IPS DF 19.7 (cell line): ENCODE measurements at places on chromosomes 2 and 18.

DNA sequence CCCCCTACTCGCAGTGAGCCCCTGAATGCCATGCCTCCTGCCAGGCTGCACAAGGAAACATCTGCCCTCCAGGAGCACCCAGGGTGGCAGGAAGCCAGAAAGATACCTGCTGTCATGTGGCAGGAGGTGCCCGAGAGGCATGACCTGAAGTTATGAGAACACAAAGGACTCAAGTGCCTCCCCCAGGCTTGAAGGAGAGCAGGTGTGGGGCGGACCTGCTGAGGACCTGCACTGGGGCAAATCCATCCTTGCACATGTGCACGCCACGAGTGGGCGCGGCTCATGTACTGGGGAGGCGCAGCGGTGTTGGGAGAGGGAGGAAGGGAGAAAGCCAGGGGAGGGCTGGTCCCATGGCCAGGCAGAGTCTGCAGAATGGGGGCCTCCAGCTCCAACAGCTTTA, 26.9 kb downstream of the SDC1 start:
- no peak for DNase-seq

DNA sequence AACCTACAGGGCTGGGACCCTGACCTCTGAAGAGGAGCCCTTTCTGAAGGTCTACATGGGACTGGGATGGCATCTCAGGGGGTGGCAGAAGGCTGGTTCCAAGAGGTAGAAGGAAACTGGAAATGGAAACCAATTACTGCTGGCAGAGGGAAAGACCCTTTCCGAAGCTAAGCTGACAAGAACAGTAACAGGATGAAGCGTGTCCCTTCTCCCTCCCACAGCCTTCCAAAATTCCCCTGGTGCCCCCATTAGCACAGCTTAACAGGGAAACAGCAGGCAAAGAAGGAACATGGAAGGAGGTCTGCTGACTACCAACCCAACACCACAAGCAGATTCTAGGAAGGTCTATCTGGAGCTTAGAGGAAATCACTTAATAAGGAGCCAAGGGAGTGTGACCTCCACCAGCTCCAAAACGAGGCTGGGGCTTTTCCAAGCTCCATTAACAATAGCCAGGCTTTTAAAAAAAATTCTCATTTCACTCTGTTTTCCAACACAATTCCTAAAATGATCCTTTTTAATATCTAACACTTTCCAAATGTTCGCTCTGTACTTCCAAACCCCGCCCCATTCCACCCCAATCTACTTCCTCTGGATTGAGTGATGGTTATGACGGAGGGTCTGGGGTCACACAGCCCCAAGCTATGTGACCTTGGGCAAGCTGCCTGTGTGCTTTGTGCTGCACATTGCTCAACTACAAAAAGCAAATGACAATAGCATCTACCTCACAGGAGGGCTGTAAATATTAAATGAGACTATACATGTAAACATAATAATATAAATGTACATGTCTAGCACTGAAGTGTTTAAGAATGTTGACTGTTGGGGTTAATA, 55.2 kb downstream of the STK39 start:
- no peak for DNase-seq

- no peak for DNase-seq
Measured at GRCh38 chr2:38948995-38949394, 59.3 kb downstream of the ARHGEF33 start.

DNA sequence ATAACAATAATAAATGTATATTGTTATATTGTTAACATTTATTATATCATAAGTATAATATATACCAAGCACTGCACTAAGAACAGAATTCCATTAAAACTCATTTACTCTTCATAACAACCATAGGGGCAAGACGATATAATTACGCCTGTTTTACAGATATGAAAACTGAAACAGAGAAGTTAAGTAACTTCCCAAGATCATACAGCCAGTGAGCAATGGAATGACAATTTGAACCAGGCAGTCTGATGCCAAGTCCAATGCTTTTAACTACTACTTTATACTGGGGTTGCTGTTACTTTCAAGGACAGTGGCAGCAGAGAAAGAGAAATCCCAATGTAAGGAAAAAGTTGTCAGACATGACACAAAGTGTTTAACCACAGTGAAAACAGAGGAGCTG, 338.8 kb upstream of the ID2 start:
- DNase-seq: no peak

GRCh38 chr18:3688690-3689089, 238.7 kb downstream of the TGIF1 start:
- DNase-seq: no peak

GRCh38 chr2:41719756-41720155, 328.1 kb upstream of the PKDCC start:
- no peak for DNase-seq

DNA sequence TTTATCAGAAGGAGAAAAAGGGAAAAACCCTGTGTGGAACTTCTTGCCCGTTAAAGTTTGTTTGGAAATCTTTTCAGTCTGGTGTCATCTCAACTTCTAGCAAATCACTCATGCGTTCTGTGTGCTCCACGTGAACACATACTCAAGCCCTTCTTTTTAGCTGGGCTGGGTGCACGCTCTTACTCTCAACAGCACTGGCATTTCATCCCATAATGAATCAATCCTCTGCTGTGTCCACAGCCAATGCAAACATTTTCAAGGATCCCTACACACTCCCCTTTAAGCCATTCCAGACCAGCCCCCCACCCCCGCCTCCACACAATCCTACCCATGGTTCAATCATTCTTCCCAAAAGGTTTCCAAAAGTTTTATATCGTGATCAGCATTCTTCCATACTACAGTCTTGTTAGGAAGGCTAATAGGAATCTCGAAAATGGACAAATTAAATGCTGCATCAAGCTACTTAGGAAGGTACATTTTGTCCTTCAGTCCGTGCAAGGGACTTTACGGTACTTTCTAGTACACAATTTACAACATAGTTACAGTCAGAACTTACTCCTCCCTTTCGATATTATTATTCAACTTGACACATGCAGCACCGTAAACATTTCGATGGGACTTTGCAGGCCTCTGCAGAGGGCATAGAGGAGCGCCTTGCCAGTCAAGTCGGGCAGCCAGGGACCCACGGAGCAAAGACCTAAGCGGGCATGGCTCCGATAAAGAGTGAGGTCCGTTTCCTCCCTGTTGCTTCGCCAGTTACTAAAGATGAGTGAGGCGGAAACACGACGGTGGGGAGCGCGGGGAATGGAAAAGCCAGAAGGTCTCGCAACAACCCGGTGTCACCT, 1.4 kb downstream of the PTGR3 start:
- no peak for DNase-seq

DNA sequence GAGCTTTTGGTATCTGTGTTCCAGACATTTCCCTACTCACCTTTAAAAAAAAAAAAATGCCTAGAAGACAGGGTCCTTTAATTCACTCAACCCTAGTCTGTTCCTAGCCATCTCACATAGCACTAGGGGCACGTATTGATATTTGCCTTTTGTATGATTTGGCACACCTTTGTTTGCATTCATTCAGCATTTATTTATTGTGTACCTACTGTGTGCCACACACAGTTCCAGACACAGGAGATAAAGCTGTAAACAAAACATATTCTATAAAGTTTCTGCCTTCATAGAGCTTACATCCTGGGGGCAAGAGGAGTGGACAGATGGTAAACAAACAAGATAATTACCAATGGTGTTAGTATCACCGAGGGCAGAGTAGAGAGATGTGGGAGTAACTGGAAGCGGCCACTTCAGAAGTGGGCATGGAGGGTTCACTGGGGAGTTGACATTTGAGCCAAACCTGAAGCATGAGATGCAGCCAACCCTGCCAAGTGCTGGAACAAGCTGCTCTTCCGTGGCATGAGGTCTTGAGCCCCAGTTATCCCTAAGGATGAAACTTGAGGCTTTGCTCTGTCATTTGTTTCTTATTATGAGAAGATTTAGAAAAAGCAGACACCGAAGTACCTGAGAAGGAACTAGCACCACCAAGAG, 18.2 kb downstream of the MAPRE2 start:
- no peak for DNase-seq

GRCh38 chr2:43642363-43642762, 5.3 kb downstream of the PLEKHH2 start:
- DNase-seq: no peak

DNA sequence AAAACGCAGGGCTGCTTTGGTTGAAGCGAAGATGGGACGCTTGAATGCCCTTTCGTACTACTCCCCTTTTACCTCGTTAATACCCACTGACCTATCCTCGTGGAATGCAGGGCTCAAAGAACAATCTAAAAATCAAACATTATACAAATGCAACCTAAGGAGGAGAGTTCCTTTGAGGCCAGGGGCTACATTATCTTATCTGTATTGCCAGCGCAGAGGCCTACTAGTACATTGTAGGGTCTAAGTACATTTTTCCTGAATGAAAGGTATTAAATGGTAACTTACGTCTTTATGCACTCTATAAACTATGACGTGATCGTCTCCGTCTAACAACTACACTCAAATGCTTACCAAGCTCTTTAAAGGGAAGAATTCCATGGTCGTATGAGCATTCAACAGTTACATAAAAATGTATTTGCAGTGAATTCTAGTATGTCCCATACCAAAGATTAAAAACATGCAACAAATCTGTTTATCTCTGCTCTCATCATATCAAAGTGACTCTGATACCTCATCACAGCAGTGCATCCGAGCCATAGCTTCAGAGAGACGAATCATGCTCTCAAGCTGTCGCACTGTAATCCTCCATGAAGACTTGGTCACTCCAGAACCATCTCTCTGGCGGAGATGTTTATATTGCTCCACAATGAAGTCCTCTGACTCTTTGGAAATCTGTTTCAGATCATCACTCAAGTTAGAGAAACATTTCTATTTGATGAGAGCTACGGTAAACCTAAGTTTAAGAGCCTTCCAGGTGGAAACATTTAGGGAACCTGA, 14.1 kb upstream of the LCT start:
- DNase-seq: no peak

DNA sequence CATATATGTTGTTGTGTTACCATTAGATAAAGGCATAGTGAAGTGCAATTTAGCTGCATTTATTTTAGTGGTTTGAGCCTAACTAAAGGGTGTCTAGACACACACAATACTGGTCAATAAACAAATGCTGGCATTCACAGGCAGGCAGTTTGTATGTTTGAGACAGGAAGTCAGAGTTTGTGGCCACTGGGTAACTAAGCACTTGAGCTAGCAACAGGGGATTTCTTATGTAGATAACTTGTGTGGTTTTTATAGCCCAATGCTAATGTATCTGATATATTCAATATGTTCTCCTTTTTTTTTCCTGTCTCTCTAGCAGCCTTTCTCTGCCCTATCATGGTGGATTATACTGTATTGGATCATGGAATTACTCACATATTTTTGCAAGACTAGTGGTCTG, 38.1 kb downstream of the LRRTM4 start:
- no peak for DNase-seq

DNA sequence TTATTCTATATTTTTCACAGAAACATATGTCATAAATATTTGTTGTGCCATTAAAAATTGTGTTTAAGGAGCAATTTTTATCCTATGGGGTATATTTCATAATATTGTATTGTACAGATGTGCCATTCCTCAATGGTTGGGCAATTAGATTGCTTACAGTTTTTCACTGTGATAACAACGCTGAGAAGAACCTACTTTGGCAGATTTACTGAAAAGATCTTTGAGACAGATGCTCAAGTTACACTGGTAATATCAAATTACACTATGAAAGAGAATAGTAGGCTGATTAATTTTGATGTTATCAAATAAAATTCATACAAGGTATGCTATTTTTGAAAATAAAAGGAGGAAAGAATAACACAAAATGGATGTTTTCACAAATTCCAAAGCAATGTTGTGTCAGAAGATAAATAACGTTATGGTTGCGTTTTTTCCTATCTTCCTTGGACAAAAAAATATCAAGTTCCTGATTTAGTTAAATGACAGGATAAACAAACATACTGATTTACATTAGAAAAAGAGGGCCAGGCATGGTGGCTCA, 335.1 kb upstream of the ZNF521 start:
- DNase-seq: no peak

DNA sequence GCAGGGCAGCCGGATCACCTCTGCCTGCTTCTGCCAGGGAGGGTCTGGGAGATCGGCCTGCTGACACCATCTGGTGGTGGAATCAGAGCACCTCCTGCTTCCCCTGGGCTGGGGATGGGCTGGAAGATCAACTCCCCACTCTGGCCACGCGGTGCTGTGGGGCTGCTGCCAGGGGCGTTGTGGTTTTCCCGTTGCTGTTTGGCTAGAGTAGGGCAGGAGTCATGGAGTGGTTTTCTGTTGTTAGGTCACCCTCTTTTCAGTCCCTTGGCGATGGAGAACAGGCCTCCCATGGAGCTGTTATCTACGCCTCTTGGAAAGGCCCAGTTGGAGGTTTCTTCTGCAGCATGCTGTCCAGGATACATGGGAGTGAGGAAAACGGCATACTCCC, 15.2 kb downstream of the BCL2L11 start:
- no peak for DNase-seq

DNA sequence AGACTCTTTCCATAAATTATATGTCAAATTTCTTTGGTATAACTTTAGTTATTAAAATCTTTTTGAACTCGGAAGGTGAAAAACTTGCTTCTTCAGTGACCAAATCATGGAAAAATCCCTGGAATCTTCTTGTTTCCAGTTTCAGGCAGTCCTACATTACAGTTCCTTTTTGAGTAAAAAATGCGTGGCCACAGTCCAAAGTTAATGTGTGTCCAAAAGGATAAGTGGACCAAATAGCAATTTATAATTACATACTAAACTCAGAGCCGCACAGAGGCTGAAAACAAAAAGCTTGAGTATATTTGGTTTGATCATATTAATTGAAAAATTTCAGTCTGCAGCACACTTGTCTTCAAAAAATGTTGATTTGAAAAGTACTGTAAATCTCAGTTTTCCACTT, 28.4 kb upstream of the DYNC2LI1 start:
- no peak for DNase-seq

DNA sequence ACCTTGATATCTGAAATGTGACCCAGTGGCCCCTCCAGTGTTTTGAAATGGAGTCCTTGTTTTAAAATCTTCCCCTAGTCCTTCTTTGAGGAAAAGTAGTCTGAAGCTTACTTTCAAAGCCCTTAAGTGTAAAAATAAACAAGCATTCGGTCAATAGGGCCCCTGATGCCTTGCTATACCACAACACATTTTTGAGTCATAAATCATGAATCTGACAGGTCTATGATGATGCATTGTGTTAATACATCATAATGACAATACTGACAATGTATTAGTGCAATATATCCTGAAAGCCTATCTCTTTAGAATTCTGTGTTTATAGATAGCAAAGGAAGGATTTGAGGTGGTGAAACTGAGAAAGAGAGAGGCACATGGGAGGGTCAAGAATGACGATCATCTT, 464.2 kb downstream of the MEIS1 start:
- DNase-seq: no peak

DNA sequence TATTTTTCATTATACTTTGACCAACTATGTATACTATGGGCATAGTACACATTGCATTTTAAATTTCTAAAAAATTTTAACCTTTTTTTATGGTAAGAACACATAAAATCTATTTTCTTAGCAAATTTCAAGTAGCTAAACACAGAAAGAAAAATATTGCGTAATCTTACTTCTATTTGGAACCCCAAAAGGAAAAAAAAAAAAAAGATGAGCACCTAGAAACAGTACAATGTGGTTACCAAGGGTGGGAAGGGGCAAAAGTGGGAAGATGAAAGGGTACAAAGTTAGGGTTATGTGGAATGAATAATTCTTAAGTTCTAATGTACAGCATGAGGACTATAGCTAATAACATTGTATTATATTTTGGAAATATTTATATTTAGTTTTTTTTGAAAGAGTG, 205.0 kb upstream of the EPHA4 start:
- DNase-seq: no peak

- no peak for DNase-seq
Measured at GRCh38 chr2:47499621-47500309, 96.8 kb downstream of the MSH2 start.
